CD4-positive, alpha-beta T cell treated with Interleukin-2 at 100 ng/mL for 4 hours (primary cell): ENCODE measurements at places on chromosomes 12 and 14.
A peak's percentile ranks its signal among the peaks of the same experiment; 100 is the strongest.

GRCh38 chr12:108611884-108612415, 14.1 kb upstream of the TMEM119 start:
- peak; percentile 71 for DNase-seq

GRCh38 chr12:55847033-55847432, 4.3 kb upstream of the MMP19 start:
- no peak for DNase-seq

DNA sequence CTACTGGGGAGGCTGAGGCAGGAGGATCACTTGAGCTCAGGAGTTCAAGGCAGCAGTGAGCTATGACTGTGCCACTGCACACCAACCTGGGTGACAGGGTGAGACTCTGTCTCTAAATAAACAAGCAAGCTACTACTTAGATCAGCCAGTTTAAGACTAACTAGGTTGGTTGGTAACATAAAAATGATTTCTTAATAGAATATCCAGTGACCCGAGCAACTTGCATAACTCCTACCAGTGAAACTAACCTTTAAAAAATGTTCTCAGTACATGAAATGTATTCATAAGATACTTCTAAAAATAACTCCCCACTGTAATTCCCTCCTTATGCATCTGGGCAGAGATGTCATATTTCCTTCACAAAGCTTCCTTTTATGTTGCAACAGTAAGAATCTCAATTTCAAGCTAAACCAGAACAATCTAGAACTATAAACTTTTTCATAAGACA, 15.9 kb downstream of the TAOK3 start:
- no peak for DNase-seq

GRCh38 chr14:79395061-79395460, 816.2 kb downstream of the DIO2 start:
- no peak for DNase-seq

DNA sequence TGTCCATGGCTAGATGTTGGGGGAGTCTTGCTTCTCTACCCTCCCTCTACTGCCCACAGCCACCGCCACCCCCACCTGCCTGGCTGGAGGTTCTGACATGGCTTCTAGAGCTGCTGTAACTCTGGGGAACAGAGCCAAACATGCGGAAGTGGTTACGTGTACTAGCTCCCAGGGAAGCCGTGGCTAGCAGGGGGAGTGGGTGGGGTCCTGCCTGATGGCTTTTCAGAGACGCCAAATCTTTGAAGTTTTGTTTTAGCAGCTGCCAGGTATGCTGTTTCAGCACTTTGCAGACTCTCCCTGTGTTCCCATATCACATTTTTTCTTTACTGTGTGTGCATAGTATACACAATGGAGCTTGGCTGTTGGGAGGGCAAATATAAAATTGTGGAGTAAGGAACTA, 150.3 kb downstream of the TGFB3 start:
- DNase-seq, result peak; percentile 40

DNA sequence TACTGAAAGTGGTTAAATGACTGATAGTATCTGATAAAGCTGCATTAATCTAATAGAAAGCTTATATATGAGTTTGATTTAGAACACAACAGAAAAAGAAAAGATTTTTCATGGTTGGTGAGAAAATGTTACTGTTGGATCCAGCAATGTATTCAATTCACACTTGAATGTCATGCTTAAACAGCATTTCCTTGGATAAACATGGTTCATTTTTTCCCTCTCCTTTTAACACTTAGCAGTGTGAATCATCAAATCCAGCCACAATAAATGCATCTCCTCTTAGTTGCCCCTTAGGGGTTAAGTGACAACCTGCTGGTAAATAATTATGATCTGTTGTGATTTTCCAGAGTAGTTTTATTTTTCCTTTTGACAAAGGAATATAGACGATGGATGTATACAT, 74.9 kb upstream of the GRIP1 start:
- no peak for DNase-seq

DNA sequence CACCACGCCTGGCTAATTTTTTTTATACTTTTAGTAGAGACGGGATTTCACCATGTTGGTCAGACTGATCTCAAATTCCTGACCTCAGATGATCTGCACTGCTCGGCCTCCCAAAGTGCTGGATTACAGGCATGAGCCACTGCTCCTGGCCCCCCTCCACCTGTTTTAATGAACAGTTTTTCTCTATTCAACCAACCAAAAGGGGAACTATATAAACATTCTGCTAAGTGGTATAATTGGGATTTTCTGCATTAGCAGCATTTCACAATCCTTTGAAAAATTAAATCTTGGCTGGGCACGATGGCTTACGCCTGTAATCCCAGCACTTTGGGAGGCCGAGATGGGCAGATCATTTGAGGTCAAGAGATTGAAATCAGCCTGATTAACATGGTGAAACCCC, 44.8 kb downstream of the KNTC1 start:
- no peak for DNase-seq

DNA sequence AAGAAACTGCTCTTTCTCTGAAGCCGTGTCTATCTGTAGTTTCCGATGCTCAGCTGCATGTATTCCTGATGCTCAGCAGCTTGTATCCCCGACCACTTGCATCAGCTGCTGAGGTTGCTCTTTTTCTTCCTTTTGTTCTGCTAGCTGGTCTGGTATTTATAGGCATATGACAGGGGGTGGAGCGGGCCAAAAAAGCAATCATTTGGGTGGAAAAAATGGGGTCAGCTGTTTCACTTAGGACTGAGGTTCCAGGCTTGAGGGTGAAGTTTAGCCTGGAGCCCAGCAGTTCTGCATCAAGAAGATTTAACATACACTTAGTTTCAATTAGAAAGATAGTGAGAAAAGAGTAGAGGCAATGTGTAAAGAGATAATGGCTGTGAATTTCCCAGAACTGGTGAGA, 23.6 kb upstream of the AMN1 start:
- no peak for DNase-seq

DNA sequence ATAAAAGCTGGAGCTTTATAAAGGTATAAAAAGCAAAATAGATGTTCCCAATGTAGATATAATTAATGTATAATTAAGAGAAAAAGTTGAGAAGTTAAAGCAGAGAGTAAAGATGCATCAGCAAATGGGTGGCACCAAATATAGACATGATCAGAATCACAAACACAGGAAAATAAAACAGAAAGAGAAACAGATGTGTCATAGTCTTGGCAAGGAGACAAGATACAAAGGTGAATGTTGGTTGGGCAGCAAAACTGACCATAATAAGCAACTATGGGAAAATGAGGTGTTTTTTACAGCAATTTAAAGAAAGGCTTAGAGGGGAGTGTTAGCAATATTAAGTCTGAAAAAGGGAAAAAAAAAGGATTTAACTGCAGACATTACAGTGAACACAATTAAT, 135.4 kb upstream of the CLEC14A start:
- DNase-seq, result no peak

GRCh38 chr12:110579535-110580253, 3.4 kb downstream of the PPTC7 start:
- DNase-seq, result no peak

DNA sequence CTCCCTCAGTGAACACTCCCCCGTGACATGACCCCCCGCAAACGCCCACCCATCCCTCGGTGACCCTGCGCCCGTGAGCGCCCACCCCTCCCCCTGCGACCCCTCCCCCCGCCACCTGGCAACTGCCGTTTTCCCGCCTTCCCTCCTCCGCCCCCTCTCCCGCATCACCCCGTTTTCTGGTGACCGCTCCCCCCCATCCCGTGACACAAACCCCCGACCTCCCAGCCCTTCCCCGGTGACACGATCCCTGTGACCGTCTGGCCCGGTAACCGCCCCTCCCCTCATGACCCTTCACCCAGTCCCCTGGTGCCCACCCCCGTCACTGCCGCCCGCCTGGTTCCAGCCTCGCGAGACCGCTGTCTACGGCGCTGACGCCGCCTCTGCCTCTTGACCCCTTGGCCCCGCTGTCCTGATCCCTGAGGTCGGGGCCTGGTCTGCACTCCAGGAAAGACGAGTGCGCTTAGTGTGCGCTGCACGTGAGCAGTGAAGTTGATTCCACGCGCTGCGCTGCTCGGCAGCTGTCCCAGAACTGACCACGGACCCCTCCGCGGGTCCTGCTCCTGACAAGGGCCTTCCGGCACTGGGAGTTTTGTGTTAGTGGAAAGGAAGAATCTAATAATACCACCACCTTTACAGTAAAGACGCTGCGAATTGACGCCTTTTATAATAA, 59.4 kb downstream of the DDX51 start:
- DNase-seq, result peak; percentile 25
